T-cell (primary cell): ENCODE measurements at places on chromosomes 3 and 15.

GRCh38 chr15:58264053-58264971 is 126.1 kb downstream of the AQP9 start:
- DNase-seq = no peak

DNA sequence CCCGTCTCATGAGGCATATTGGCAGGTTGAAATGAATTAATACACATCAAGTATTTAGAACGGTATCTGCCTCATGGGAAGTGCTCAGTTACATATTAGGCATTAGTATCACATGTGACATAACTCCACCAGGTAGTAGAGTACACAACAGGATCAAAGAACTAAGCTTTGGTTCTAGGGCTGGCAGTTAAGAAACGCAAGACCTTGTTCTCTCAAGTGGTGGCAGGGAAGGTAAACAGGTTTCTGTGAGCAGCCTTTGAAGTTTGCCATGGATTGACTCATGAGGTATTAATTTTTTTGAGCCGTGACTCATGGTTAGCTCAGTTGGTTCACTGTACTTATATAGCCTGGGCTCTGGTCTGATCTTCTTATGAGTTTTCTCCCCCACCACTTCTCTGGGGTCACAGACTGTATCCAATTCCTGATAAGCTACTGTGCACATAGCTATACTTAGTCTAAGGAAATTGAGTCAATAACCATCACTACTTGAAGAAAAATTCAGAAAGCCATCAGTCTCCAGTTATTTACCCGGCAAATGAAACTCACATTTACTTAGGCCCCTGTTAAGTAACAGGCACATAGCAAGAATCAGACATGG is 155.6 kb upstream of the STT3B start:
- no peak for DNase-seq

- DNase-seq = no peak
These were observed 12.1 kb upstream of the FBLN2 start for GRCh38 chr3:13536832-13537231.

GRCh38 chr15:59026207-59026606 is 38.7 kb downstream of the RNF111 start:
- DNase-seq = no peak

GRCh38 chr3:134464689-134465365 is 21.0 kb downstream of the ANAPC13 start:
- no peak for DNase-seq

- DNase-seq = no peak
These were observed 139.4 kb upstream of the PFN2 start for GRCh38 chr3:150110097-150110496.

DNA sequence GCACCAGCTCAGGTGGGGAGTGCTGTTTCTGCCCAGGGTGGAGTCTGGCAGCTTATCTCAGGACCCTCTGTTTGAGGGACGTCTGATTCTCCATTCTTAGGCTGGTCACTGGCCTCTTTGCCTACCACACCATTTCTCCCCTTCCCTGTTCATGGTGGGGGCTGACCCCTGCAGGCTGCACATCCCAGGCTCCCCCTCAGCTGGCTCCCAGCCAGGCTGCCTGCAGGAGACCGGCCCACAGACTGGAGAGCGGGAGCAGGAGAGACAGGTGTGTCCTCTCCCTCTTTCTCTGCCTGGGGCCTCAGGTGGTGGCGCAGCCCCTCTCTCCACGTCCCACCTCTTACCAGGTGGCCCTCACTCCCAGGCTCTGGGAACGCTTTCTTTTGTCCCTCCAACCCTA is 60.8 kb downstream of the RAB11A start:
- no peak for DNase-seq

DNA sequence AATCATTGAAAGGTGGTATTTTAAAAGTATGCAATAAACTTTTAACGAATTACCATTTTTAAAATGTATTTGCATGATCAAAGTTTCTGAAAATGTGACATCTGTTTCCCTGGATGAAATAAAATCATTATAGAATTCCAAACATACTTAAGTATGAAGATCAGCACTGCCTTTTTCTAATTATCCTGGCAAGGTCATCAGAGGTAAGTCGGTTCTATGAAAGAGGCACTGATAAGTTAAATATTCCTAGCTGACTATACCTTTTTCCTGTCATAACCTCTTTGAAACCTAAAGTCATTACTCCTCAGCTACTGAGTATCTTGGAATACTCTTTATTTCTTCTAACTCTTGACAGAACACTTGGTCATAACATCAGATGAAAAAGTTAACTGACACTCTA is 406.1 kb upstream of the ALCAM start:
- no peak for DNase-seq

DNA sequence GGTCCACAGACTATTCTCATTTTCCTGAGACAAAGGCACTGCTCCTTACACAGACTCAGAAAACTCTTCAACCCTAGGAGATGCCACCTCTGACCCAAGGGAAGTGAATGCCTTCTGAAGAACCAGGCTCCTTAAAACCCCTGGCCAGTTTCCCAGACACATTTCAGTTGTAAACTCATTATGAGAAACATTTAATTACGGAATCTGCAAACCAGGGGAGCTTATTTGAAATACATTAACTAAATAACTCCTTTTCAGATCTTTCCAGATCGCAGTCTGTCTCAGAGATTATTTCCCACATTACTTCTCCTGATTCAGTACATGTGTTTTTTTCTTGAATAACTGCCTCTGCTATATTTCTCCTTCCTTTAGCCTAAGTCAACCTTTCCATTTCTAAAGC is 17.6 kb downstream of the MYO5A start:
- DNase-seq = no peak

GRCh38 chr3:101038393-101038792 is 45.2 kb upstream of the ABI3BP start:
- no peak for DNase-seq

GRCh38 chr3:147397875-147398812 is 8.2 kb downstream of the ZIC4 start:
- no peak for DNase-seq

- no peak for DNase-seq
These were observed 21.9 kb upstream of the PLSCR2 start for GRCh38 chr3:146491303-146491702.

- no peak for DNase-seq
These were observed 243.3 kb upstream of the IGF1R start for GRCh38 chr15:98405013-98405412.

DNA sequence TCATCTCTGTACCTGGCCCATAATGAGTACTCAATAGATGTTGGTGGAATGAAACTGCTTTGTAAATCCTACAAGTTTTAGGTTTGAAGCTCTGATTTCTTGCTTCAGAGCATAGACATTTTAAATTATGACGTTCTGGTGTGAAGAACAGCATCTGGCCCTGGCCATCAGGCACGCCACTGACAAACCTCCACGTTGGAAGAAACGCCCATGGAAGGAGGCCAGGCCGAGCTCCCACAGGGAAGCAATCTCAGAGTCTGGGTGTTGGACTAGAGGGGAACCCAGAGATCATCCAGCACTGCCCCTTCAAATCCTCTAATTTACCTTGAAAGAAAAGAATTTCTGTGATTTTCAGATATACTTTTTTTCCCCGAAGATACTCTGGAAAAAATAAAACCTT is 328.1 kb upstream of the RGMA start:
- no peak for DNase-seq

GRCh38 chr15:89370120-89370977 is 35.7 kb upstream of the POLG start:
- DNase-seq = no peak

DNA sequence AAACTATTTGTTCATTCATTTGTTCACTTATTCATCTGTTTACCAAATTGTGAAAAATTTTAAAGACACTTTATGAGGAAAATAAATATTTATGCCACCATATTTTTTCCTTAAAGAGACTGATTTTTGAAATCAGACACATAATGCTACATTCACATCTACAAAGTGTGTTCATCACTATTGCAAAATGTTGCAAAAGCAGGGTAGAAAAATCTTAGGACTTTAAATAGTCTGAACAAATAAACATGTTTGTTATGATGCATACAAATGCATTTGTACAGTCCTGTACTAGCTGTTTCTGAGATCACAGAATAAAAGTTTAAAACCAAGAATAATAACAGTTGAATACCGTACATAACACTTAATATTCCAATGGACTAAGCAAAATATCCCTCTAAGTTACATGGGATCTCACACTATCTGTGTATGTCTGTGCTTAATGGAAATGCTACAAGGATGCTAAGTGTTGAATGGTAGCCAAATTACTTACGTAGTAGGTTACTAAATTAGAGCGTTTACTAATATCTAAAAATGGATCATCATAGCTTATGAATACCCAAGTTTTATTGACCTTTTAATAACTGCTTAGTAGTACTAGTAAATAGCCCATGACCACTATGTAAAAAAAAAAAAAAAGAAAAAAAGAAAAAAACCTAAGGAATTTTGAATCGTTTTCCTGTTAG is 25.1 kb downstream of the ATP11B start:
- DNase-seq = no peak

GRCh38 chr15:59685737-59686297 is 3.3 kb downstream of the BNIP2 start:
- no peak for DNase-seq

DNA sequence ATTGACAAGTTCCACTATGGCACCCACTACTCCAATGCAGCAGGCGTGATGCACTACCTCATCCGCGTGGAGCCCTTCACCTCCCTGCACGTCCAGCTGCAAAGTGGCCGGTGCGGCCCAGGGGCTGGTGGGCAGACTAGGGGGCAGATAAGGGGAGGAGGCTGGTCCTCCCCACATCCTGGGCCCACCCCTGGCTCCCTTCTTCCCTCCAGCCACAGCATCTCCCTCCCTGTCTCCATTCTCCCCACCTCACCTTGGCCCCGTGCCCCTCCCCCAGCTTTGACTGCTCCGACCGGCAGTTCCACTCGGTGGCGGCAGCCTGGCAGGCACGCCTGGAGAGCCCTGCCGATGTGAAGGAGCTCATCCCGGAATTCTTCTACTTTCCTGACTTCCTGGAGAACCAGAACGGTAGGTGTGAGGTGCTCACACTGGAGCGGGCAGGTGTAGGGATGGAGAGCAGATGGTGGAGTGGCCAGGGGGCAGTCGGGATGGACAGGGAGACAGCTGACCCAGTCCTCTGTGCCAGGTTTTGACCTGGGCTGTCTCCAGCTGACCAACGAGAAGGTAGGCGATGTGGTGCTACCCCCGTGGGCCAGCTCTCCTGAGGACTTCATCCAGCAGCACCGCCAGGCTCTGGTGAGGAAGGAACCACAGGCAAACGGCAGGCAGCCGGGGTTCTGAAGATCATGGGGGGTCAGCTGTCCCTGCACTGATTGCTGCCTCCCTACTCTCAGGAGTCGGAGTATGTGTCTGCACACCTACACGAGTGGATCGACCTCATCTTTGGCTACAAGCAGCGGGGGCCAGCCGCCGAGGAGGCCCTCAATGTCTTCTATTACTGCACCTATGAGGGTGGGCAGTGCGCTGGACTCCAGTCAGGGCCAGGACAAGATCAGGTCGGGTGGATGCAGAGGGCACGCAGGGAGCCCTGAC is 26.0 kb downstream of the NBEAL2 start:
- no peak for DNase-seq

DNA sequence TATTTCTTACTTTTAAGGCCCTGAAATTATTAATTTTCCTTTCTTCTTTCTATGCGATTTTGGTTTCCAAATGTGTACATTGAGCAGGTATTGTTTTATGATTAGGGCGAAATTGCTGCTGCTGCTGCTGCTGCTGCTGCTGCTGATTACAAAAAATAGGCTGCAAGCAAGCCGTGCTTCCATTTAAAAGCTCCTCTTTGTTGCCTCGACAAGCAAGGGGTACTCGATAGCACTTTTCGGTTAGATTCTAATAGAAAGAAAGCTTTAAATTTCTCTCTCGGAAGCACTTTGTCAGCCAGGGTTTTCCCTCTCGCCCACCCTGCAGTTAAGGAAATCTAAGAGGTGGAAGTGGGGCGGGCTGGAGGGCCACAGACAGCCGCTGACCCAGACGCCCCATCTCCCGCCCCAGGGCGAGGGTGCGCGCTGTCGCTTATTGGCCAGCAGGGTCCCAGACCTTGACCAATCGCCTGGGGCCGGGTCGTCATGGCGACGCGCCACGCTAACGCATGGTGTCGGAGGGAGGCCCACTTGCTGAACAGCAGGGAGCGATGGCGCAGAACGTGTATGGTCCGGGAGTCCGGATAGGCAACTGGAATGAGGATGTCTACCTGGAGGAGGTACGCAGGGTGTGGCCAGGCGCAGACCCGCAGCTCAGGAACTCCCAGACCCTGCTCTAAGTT is at the start of gene CFAP161:
Gene CFAP161 (plus strand): TSS at position 489 of the 680 bp plus-strand sequence. CDS start 60 bp downstream, at position 549.
- no peak for DNase-seq

DNA sequence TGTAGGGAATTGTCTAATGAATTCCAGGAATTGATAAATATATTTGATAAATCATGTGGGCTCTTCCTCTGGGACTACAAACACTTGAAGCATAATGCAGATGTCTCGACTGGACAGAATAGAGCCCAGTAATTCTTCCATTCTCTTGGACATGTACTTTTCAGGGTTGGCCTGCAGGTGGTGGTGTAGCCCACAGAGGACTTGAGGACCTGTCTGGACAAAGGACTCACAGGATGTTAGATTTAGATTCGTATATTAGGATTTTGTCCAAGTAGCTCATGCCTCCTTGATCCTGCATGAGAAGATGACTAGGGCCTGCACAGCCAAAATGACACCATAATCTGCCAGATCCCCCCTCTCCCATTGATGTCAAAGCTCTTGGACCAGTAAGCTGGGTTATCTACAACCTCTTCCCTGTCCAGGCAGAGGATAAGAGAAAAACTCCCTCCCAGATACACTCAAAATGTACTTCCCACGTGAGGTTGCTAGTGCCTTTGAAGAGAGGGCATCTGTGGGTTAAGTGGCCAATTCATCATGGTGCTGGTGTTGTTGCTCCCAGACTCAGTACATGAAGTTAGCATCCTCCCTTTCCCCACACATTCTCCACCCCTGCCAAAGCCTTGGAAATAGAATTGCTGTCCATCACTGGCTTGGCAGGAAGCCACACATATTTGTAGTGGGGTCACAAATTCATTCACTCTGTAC is 88.6 kb upstream of the ZNF280D start:
- DNase-seq = peak; percentile 14

- DNase-seq = no peak
These were observed 41.4 kb upstream of the THBS1 start for GRCh38 chr15:39539466-39539865.

GRCh38 chr3:132265028-132265427 is 52.2 kb upstream of the ACP3 start:
- no peak for DNase-seq

GRCh38 chr15:31241888-31242522 is 84.6 kb upstream of the KLF13 start:
- peak; percentile 19 for DNase-seq

GRCh38 chr15:31013863-31014607 is 22.6 kb upstream of the MTMR10 start:
- no peak for DNase-seq

DNA sequence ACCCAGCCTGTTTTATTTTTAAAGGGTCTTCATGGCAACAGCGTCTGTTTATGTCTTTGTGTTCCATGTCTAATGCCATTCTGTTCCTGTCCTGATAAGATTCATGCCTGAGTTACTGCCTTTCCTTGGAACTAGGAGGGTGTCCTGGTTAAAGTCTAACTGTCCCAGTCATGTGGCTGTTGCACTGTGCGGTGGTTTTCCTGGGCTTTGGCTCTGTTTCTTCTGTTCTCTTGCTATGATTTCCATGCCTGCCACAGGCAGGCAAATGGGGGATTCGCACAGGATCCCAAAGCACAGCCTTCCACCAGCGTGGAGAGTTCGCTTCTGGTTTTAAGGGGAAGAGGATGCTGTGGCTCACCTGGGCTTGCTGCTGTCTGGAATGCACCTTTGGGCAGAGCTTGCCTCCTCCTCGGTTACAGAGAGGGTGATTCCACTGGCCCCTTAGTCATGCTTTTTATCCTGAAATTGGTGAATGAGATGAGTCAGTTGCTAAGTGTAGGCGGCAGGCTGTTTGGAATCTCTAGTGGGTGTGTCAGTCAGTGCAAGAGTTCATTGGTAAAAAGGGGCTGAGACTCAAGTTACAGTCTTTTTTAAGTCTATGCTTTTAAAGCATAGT is 86.8 kb downstream of the CCK start:
- no peak for DNase-seq
